ENCODE measurements at places on chromosomes 13 and 19.

GRCh38 chr19:18173054-18173571 is 500 bp upstream of the IFI30 start:
- DNase-seq, result no peak

GRCh38 chr19:32651729-32652140 is 23.2 kb downstream of the ANKRD27 start:
- no peak for DNase-seq

DNA sequence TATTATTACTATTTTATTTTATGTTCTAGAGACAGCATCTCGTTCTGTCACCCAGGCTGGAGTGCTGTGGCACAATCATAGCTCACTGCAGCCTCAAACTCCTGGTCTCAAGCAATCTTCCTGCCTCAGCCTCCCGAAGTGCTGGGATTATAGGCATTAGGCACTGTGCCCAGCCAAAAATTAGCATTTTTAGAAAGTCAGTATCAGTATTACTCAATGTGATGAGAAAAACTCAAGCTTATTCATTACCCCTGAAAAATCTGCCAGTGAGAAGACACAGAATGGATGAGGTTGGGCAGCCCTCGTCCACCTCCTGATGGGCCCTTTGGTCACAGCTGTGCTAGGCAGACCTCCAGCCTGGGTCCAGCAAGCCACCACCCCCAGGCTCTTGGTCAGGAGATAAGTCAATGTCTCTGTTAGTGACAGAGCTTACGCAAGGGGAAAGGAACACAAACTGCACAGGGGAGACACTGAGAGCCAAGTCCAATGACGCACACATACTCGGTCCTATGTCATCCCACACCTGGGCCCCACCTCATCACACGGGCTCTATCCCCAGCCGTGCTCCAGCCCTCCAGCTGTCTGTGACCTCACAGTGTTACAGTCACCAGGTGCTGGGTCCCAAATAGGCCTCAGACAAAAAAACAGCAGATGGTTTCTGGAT is 19.8 kb downstream of the PEPD start:
- DNase-seq, result no peak

- no peak for DNase-seq
These were observed 26.0 kb upstream of the PABPC3 start for GRCh38 chr13:25069911-25070310.

DNA sequence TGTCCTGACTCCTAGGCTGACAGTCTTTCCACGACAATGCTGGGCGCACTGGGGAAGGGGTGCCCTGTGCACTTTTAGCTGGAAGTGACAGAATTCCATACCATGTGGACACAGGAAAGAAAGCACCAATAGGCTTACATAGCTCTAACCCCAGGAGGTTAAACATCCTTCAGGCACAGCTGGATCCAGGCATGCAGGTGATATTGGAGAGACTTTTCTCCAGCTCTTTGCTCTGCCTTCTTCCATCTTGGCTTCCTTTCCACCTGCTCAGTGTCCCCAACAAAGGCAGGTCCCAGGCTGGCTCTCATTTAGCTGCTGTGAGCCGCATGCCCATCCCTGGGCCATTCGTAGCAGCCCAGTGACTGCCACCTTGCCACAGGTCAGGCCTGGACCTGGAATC is 61.1 kb upstream of the LDLR start:
- DNase-seq, result no peak

DNA sequence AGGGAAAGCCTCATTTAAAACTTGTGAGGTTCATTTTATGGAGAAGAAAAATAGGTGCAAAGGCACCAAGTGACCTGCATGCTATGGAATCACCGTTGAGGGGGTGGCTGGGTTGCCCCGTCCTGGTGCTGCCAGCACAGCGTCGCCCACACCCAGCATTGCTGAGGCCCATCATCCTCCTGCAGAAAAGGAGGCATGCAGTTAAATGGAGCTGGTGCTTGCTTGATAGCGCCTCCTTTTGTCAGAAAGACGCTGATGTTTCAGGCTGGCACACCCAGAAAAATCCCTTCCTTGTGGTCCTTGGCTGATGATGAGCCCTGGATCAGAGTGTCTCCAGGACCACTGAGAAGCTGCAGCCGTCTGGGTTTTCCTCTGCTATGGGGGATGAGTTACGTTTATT is 36.9 kb downstream of the DHRS12 start:
- no peak for DNase-seq

DNA sequence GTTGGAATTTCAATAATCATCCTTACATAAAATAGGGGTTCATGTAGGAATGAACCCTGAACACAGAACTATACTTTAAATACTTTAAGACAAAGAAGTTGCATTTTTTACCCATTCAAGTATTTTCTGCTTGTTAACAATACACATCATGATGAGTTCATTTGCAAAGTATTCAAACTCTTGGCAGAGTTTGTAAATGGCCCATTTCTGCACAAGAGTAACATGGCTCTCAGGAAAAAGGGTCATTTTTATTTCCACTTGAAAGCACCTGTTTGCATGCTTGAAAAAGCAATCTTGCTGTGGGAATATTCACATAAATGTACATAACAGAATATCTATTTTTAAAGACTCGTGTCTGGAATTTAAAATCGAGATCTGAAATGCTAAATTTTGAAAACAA is 18.1 kb downstream of the ESD start:
- no peak for DNase-seq

- no peak for DNase-seq
These were observed 54.1 kb upstream of the ADGRE1 start for GRCh38 chr19:6833166-6833790.

DNA sequence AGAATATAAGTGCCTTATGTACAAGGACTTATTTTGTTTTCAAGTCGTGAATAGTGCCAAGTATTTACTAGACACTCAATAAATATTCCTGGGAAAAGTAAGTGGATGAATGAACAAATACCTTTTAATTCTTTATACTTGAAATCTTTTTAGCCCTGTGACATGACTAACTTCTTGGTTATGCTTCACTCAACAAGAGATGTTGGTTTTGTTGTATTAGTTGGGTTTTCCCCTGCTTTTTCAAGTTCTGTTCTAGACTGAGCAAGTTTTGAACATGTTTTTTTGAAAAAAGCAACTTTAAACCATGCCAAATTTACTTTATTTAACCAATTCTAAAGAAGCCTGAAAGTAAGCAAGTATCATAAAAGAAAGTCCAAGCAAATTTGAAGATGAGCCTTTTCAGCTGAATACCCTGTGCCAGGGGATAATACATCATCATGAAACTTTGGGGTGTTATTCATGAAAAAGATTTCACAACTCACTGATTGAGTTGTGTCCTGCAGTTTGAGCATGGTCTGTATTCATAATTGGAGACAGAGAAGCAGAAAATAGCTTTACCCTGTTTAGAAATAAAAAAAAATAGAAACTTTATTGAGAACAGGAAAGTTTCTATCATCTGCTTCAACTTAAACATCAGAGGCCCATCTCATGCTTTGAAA is 11.1 kb downstream of the LMO7 start:
- DNase-seq, result no peak

DNA sequence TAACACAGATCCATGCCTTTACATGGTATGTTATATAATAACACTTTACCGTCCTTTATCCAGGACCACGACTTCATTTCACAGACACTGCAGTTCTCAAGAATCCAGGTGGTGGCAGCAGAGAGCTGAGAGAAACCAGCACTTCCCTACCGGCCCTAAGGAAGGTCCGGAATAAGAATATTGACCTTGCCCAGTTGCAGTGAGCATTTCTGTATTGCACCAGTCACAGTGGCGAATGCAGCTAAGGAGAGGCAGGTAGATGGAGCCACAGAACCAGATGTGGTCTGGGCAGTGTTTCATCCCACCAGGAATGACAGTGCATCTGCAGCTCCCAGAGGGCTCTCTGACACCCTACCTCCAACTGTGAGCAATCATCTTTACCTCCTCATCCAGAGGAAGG is 44.6 kb downstream of the ZNF787 start:
- peak; percentile 14 for DNase-seq

DNA sequence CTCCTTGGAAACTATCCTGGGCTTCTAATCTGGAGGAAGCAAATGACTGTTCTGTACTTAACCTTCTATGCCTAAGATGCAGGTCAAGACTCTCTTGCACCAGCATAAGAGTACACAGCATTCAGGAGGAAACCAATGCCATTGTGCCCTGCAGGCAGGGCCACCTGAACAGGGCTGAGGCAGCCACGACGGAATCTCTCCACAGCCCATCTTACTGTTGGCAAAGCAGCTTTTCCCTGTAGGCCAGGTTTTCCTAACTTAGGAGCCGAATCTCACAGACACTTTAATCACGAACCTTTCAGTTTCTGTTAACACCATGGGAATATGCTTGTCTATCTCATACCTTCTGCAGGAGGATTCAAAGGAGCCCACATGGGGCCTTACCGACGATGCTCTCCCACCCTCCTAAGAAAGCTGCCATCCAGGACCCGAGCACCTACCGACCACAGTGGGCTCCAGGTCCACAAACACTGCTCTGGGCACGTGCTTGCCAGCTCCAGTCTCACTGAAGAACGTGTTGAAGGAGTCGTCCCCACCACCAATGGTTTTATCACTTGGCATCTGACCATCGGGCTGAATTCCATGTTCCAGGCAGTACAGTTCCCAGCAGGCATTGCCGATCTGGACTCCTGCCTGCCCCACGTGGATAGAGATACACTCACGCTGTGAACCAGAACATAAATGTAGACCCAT is 2.6 kb downstream of the TUBA3C start:
- no peak for DNase-seq
